ENCODE measurements at places on chromosomes 5 and 9.
A peak's percentile ranks its signal among the peaks of the same experiment; 100 is the strongest.

DNA sequence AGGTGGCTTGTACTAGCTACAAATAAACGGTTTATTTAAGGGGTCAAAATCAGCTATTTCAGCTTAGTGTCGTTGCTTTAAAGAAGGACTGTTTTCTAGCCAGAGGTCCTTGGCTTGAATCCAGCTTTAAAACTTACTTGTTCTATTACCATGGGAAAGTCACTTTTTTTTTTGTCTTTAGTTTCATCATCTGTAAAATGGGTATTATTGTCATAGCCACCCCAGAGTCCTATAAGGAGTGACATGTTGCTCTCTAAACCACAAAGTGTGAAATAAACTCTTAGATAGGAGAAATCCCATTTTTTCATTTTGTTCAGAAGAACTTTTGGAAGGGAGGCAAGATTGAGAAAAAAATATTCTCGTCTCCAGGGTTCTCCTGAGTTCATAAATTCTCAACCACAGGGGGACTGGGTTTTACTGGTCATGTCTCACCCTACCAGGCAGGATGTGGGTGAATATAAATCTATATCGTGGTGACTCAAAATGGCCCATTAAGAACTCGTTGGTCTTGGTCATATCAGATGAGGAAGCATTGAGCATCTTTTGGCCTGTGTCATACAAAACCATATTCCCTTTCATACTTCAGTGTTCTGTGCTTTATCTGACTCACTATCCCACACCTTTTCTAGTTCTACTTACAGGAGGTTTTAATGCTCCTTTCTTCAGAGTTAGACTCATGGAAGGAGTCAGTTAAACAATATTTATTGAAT lies 202.7 kb upstream of the NR3C1 start:
- no peak for DNase-seq

GRCh38 chr5:1732238-1732941 lies 67.2 kb downstream of the MRPL36 start:
- no peak for DNase-seq

DNA sequence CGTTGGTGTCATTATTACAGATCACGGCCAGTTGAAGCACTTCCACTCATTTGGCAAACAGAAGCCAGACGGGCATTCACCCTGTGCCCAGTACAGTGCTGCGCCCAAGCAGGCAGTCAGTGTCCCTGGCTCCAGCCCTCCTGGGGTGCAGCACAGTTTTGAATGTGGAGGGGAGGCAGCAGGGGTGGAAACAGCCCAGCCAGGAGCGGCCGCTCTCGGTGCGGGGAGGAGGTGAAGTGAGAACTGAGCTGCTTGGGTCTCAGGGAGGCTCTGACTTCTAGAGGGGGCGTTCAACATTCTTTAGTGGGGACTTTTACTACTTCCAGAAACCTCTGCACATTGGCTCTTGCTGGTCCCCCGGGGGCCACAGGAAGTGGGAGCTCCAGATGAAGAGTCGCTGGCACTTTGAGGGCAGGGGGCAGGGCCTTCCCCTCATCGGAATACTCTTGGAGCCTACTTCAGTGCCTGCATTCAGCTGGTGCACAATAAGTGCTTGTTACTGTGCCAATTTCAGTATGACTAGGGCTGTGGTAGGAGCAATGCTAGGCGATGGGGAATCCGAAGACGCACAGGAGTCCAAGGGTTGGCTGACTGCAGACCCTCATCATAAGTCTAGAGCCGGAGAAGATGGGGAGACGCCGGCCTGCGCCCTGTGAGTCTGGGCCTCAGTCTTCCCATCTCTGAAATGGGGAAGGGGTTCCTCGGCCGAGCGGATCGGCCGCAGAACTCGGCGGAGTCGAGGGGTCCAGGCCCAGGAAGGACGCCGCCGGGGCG lies 492 bp upstream of the NEK6 start:
- DNase-seq: no peak

DNA sequence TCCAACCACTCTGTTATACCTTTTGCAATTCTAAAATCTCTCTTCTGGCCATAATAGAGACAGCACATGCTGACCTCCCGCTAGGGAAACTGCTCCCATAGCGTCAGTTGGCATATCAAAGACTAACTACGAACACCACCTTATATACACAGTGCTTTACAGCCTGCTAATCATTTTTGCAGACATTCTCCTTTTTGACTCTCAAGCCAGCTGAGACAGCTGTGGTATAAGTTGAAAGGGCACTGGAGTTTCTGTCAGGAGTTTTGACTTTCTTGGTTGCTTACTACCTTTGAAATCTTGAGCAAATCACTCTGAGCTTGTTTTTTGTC lies 160.2 kb upstream of the TBCA start:
- DNase-seq: no peak

DNA sequence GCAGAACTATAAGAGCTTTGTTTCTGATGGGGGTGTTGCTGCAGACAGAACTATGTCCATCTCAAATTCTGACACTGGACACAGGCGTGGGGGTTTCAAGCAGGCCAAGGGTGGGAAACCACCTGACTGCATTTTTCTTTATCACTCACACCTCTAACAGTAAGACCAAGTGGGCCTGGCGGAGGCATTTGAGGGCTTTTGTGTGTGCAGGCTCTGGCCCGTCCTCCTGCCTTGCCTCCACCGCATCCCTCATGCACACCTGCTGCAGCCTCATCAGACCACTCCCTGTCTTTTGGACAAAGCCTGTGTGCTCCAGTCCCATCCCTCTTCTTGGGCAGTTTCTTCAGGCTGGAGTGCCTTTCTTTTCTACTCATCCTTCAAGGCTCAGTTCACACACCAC lies 7.9 kb downstream of the OR13J1 start:
- DNase-seq: no peak

- DNase-seq: peak; percentile 55
These were observed 17.9 kb downstream of the CRB2 start for GRCh38 chr9:123373946-123374345.

GRCh38 chr5:55159763-55160492 lies at the start of gene GPX8:
Gene GPX8, plus strand, starts transcription at chr5:55160171. Its CDS starts 22 bp downstream, at chr5:55160193.
- no peak for DNase-seq

- DNase-seq: peak; percentile 65
These were observed 10.8 kb downstream of the NFIB start for GRCh38 chr9:14303100-14303499.

Data from globus pallidus (tissue), 1 donor.